ENCODE measurements at places on chromosomes 12 and 14.
A peak's percentile ranks its signal among the peaks of the same experiment; 100 is the strongest.

- no peak for DNase-seq
Observed at GRCh38 chr14:33670235-33670634, 280.6 kb downstream of the EGLN3 start.

DNA sequence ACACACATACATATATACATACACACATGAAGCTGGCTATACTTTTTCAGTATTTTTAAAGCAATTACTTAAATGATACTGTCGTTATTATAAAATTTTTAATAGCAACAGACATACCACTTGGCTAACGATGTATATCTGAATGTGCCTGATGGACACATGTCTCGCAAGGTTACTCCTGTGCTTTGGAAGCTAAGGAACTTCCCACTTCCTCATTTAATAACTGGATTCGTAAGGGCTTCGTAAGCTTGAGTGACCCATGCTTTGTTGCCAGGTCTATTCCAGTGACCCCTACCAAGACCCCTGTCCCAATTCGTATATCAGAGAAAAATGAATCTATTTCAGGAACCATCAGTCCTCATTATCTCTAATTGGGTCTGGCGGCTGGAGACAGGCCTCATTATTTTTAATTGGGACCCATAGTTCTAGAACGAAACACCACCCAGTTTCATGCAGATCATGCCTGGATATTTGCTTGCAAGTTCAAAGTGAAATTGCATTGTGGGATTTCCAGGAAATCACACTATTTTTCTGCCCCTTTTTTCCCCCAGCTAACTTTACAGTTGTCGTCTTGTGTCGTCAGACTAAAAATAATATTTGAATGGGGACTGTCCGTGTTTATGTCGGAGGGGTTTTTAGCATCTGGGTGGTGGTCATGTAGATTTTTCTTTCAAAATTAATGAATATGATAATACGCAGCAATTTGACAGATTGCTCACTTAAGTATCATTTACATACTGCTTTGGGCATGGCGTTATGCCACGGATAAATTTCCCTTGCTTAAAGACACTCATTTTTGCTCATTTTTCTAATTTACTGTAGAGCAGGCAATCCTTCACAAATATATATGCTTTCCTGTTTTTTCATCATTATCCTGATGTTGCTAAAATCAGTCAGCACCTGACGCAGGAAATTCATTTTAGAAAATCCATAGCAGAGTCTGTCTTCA is 17.1 kb upstream of the MYO1H start:
- DNase-seq: no peak

GRCh38 chr12:2244013-2244861 is 191.4 kb downstream of the CACNA1C start:
- DNase-seq: peak; percentile 35

GRCh38 chr12:3753544-3754284 is 805 bp upstream of the CRACR2A start:
- DNase-seq: no peak

DNA sequence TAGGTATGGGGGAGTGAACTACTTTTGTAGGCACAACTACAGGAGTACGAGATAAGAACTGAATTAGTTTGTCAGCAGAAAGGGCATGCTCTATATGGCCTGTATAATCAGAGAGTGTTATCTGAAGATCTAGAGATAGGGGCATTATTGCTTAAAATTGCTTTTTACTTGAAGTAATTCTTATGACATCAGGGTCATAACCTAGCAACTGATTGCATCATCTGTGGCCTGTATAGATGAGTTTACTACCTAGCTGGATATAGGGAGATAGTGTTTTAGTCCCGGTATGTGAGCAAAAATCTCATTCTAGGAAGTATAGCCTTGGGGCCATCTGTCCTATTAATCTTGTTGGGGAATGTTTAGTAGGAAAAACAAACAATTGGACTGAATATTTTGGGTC is 142.7 kb downstream of the TMEM117 start:
- no peak for DNase-seq

GRCh38 chr12:128078301-128078971 is 188.5 kb upstream of the TMEM132C start:
- peak; percentile 20 for DNase-seq

- DNase-seq: no peak
Observed at GRCh38 chr14:94372021-94372605, 16.3 kb downstream of the SERPINA1 start.

- no peak for DNase-seq
Observed at GRCh38 chr12:120817559-120818330, 86.4 kb downstream of the SPPL3 start.

GRCh38 chr12:268483-268840 is 5.8 kb upstream of the SLC6A13 start:
- no peak for DNase-seq
